ENCODE measurements at places on chromosomes 2 and 18.

DNA sequence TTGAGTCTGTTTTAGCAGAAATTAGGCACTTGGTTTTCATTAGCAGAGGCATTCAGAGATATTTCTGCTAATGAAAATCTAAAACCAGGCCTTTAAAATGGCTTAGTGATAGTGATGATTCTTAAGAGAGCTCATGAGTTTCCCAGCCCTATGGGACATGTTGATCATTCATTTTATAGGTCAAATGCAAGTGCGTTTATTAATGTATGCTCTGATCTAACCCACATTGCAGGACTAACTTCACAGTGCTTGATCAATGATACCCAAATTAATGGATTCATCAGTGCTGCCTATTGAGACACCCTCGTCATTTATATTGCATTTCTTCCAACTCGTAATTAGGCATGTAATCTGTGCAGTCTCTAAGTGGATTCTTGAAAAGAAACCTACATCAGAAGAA, 54.7 kb upstream of the ETAA1 start:
- no peak for DNase-seq

DNA sequence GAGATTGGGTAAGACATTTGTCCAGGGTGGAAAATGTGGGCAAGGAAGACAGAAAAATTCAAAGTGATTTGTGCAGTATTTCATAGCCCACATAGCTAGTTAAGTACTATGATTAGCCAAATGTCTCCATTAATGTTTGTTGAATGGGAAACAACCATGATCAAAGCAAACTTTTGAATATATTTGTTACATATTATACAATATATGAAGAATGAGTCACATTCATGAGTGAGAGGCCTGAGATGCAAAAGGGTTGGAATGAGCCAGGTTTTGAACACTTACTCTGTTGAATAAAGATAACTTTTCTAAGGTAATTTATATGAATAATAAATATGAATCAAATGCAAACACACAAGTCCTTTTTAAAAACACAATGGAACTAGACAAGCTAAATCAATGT, 984.5 kb upstream of the CDH2 start:
- DNase-seq: no peak

DNA sequence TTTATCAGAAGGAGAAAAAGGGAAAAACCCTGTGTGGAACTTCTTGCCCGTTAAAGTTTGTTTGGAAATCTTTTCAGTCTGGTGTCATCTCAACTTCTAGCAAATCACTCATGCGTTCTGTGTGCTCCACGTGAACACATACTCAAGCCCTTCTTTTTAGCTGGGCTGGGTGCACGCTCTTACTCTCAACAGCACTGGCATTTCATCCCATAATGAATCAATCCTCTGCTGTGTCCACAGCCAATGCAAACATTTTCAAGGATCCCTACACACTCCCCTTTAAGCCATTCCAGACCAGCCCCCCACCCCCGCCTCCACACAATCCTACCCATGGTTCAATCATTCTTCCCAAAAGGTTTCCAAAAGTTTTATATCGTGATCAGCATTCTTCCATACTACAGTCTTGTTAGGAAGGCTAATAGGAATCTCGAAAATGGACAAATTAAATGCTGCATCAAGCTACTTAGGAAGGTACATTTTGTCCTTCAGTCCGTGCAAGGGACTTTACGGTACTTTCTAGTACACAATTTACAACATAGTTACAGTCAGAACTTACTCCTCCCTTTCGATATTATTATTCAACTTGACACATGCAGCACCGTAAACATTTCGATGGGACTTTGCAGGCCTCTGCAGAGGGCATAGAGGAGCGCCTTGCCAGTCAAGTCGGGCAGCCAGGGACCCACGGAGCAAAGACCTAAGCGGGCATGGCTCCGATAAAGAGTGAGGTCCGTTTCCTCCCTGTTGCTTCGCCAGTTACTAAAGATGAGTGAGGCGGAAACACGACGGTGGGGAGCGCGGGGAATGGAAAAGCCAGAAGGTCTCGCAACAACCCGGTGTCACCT, 1.4 kb downstream of the PTGR3 start:
- DNase-seq: no peak

DNA sequence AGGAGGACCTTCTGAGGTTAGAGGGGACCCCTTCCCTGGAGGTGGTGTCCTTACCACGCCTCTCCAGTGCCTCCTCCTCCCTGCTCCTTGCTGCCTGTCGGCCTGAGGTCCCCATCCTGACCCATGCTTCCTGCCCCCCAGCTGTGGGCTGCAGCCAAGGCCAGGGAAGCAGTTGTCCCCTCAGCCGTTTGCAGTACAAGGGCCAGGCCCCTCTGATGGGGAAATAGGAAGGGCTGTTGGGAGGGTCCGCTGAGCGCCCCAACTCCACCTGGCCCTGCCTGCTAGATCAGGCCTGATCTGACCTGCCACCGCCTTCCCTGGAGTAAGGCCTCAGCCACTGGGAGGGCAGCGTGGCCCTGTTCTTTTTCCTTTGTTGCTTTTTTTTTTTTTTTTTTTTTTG, 219.8 kb downstream of the KLHL29 start:
- no peak for DNase-seq

DNA sequence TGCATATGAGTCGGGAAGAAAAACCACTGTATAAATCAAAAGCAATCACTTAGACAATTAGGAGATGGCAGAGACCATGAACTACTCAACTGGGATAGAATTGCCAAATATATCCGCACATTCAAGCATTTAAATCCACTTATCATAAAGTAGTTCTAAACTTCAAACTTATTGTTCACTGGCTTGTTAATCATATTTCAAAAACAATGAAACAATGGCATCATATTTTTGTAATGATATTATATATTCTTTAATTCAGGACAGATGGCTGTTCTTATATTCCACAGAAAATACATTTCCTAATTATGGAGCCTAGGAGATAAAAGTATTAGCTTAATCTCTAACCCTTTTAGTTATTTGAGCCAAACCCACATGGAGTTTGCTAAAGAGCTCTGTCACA, 263.6 kb downstream of the CTNNA2 start:
- no peak for DNase-seq

DNA sequence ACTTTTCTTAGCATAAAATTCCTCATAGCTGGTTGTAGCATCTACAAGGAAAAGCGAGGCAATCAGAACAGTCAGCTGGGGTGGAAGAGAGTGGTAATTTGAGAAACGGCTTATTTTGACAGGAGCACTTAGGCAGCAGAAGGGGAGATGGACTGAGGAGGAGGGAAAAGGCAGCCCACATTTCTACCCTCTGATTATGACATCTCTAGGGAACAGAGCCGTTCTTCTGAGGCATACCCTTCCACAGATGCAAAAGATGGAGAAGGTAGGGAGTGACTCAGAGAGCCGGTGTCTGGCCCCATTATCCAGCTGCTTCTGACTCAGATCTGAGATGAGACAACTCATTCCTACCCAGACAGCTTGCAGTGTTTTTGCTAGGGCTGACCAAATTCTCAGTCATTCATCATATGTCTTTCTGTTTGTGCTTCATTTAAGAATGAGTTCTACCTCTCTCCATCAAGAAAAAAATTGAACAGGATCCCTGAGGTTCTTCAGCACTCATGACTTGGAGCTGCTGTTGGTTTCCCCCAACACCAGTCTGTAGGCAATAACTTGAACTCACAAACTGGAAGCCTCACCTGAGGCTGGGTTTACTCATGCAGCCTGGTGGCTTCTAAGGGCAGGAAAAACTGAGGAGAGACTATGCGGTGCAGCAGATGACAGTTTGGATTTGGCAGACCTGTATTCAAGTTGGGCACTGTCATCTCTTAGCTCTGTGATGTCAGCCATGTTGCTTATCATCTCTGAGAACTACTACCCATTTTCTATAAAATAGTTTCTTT, 15.9 kb upstream of the SEC11C start:
- peak; percentile 15 for DNase-seq

DNA sequence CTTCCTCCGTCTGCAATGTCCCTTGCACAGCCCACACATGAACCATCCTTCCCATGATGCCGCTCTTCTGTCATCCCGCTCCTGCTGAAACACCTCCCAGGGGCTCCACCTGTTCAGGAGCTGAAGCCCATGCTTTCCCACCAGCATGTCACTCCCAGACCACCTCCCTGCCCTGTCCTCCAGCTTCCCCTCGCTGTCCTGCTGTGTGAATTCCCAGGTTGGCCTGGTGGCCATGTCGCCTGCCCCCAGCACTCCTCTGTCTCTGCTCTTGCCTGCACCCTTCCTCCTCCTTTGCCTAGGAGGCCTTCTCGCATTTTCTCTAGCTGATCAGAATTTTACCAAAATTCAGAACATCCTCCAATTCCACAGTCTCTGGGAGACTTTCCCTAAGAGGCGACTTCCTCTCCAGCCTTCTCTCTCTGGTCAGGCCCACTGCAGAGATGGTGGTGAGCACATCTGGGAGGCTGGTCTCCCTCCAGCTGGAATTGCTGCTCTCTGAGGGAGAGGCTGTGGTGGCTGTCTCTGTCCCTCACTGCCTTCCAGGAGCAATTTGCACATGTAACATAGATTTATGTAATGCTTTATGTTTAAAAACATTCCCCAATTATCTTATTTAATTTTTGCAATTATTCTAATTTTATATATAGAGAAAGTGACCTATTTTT, 8.9 kb upstream of the IL1RL2 start:
- no peak for DNase-seq

DNA sequence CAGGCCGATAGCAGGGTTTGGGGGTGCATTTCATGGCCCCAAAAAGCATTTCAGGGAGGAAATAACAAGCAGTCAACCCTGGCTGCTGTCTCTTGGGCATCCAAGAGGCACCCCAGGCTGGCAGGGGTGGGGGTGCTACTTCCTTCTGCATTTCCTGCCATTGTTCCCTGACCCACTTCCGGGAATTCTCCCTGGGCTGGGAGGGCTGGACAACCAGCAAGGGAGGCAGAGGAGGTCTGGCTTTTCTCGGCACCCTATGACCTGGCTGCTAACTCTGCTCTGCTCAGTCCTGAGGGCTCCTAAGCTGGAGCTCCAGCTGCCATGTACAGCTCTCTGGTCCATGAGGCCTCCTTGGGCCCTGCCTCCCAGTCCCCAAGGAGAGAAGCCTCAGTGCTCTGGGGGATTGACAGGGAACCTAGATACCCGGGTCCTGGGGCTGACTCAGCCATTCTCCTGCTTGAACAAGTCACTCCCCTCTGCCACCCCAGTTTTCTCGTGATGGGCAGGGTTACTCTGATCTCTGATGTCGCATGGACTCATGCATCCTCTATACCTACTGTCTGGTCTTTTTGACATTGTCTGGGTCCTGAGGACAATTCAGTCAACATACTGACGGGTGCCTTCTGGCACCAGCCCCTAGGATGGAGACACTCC, 47.2 kb downstream of the DYSF start:
- DNase-seq: no peak

DNA sequence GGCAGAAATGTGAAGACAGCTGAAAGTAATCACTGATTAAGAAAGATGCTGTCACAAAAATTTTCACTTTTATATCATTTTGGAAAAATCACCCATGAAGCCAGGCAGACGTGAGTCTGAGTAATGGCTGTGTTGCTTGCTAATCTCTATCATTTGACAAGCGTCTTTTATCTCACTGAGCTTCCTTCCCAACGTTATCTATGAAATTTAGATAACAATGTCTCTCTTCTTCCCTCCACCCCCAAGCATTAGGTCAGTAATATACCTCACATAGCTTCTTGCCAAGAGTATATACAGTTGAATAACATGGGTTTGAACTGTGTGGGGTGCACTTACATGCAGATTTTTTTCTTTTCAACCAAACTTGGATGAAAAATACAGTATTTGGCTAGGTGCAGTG, 388.6 kb upstream of the NRXN1 start:
- DNase-seq: no peak

DNA sequence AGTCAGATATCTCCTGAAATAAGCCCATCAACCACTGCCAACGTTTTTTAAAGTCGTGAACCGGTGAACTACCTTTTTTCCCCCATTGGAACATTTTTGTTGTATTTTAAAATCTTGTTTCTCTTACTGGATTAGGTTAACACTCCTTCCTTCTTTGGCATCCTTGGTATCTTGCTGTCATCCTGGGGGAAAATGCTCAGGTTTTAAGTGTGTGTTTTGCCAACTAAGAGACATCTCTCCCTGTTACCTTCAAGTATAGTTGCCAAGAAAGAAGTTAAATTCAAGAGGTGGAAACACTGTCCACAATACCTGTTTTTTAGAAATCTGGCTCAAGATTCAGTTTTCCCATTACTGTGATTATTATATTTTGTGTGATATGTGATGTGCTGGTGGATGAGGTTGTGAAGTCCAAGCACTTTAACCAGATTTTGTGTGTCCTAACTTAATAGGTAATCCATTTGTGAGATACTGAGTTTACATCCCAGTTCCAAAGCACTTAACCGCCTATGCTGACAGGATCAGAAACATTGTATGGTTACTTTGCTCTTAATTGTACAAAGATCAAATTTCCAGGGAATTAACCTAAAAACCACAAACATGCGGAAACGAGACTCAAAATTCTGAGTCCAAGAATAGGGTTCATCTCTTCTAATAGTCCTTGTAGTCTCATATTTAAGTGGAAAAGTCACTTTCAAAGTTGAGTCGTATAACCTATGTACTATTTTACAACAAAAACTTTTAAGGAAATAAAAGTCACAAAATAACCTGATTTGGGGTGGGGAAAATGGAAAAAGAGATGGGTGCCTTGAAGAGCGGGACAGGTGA, 1.3 kb upstream of the SP3 start:
- no peak for DNase-seq

DNA sequence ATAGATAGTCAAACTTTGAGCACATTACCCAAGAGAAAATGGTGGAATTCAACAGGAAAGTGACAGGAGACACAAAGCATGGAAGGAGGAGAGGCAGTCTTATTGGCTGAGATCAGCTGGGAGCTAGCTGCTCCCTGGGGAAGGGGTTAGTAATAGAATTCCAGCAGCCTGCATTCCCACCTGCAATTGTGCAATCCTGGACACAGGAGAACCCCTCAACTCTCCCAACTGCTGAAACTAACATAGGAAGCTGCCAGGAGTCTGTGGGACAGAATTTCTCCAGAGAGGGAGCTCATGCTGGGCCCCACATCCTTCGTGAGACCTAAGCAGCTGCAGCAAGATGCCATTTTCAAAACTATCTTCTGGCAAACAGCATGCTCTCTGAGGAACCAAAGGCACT, 69.8 kb upstream of the ACVR1C start:
- DNase-seq: no peak

- DNase-seq: no peak
These were observed 88.3 kb downstream of the TRIB2 start for GRCh38 chr2:12805033-12805432.

- no peak for DNase-seq
These were observed 6.6 kb upstream of the CAB39 start for GRCh38 chr2:230706053-230706521.

- DNase-seq: no peak
These were observed 79.4 kb upstream of the SP3 start for GRCh38 chr2:174044556-174044955.

DNA sequence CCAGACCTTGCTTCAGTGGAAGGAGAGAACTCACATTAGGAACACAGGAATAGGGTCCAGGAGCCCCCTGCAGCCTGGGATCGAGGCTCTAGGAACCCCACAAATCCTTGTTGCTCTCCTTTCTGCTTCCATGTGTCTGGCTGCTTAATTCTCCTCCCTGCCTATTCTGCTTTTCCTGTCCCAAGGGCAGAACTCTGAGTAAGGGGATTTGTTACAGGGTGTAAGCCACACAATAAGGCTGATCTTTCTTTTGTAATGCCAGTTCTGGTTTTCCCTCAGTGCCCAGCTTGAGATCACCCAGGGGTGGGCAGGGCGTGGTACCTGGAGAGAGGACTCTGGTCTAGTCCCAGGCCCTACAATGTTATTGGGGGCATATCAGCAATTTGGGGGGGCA, 119.6 kb upstream of the MGAT5 start:
- DNase-seq: no peak

Data from NCI-H187 treated with DMSO at 0.1 percent for 48 hours (cell line).